ENCODE measurements at places on chromosomes 4 and X. TPM values are rescaled to one million over a fixed set of nuclear protein-coding genes. Genes with fewer than 3 reads are reported as not detected.
A peak's percentile ranks its signal among the peaks of the same experiment; 100 is the strongest.

The WNK3 gene
- 0.14 TPM for polyA plus RNA-seq

The NPFFR2 gene
- polyA plus RNA-seq = not detected

DNA sequence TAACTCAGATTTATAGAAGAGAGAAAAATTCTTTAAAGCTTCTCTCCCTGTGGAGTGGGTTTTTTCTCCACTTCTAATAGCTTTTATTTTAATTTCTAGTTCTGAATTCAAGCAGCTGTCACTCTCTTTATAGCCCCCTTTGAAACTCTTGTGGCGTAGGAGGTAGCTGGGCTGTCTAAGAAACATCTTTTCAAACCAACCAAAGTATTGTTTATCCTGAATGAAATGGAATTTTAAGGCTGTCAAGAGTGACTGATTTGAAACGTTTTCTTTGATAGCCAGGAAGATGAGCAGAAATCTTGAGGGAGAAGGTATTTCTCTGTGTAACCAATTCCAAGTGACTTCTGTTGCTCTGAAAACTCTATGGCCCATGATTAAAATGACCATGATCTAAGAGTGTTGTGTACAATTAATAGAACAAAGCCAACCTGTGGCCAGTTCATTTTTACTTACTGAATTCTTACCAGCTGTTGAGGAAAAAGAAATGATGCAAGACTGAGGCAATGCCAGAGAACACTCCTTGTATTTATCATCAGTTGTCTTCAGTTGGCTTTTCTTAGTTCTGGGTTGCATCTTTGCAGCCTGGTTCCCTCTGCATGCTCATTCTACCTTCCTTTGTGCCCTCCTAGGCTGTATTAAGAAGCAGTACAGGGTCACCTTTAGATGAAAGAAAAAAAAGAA lies 298.4 kb downstream of the ARHGAP10 start:
- peak; percentile 41 for DNase-seq

- no peak for DNase-seq
Measured at GRCh38 chrX:65194547-65194946, 218.3 kb upstream of the ZC4H2 start.

The RHOXF2 gene
- polyA plus RNA-seq = not detected

The BEX5 gene
- polyA plus RNA-seq = not detected

The GRIA2 gene
- not detected for polyA plus RNA-seq

GRCh38 chr4:134754301-134755019 lies 552.9 kb upstream of the PABPC4L start:
- DNase-seq = no peak

The NLGN3 gene
- 0.41 TPM for polyA plus RNA-seq

DNA sequence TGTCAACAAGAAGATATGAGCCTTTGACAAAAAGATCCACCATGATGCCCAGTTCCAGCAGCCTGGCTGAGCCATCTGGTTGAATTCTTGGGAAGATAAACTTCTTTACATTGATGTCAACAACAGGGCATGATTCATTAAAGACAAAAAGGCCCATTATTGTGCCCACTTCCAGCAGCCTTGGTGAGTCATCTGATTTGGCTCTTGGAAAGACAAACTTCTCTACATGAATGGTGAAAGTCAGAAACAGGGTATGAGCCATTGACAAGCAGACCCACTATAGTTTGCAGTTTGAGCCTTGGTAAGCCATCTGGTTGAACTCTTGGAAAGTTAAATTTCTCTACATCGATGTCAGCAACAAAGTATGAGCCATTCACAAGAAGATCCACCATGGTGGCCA lies 4.1 kb upstream of the CSF2RA start:
- DNase-seq = no peak

All from fibroblast of lung (primary cell).